ENCODE measurements at places on chromosomes 13 and 19.

GRCh38 chr19:29098863-29099481 lies 114.0 kb downstream of the UQCRFS1 start:
- no peak for DNase-seq

DNA sequence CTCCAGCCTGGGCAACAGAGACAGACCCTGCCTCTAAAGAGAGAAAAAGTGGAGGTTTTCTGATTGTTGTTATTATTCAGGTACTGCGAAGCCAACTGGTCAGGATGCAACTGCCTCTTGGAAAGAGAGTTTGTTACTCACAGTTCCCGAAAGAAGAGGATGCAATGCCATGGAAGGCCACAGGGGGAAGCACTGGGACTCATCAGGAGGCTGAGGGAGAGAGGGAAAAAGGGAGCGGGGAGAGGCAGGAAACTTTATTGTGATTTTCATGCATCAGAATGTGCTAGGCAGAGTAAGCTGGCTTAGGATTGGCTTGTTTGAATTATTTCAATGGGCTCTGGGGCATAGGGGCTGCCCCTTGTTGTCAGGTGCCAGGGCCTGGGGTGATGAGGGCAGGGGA lies 27.6 kb downstream of the MYO9B start:
- DNase-seq, result no peak

- no peak for DNase-seq
Measured at GRCh38 chr19:16477311-16477710, 5.5 kb upstream of the EPS15L1 start.

GRCh38 chr13:100809129-100809390 lies 134.5 kb upstream of the TMTC4 start:
- no peak for DNase-seq

DNA sequence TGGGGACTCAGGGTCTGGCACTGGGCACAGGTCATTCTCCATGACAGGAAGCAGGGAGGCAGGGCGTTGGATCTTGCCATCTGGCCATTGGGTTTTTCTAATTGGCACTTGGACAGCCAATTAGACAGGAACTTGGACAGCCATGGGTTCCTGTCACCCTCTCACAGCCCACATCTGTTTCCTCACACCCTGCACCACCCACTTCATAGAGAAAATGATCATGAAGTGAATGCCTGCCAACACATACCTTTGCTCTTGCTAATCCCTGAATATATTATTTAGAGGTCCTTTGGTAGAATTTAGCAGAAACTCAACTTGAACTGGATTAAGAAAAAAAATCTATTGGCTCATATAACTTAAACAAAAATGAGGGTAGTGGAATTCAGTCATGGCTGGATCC lies 4.9 kb upstream of the OLFM2 start:
- no peak for DNase-seq

GRCh38 chr13:27310946-27311345 lies 40.3 kb downstream of the RASL11A start:
- no peak for DNase-seq

DNA sequence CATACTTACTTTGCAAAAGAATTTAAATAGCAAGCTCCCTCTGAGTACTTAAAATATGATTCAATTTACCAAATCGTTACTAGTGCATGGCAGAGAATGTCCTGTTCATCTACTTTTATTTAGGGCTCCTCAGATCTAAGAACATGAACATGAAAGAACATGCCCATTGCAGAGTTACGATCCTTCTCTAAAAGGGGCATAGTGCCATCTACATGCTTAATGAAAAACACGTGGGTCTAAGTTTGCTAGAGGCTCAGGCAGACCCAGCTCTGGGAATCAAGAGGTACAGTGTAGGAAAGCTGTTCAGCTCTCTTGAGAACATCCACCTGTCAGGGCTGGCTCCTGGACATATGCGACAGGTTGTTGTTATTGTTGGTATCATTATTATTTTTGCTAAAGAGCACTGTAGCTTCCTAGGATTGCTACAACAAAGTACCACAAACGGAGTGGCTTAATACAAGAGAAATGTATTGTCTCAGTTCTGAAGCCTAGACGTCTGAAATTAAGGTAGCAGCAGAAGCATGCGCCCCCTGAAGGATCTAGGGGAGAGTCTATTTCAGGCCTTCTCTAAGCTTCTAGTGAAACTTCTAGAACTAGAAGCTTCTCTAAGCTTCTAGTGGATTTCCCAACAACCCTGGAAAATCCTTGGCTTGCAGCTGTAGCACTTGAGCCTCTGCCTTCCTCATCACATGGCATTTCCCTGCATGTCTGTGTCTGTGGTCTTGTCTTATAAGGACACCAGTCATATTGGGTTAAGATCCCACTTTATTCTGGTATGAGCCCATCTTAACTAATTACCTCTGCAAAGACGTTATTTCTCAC lies 133.9 kb downstream of the DCT start:
- peak; percentile 74 for DNase-seq

- DNase-seq, result no peak
Measured at GRCh38 chr13:107459430-107459829, 755.9 kb downstream of the LIG4 start.

- no peak for DNase-seq
Measured at GRCh38 chr19:48192750-48193149, 22.3 kb downstream of the ZSWIM9 start.

- DNase-seq, result no peak
Measured at GRCh38 chr19:13284929-13285928, 135.0 kb downstream of the IER2 start.

- no peak for DNase-seq
Measured at GRCh38 chr13:113315992-113316391, 19.0 kb downstream of the LAMP1 start.

GRCh38 chr19:50801107-50801506 lies 10.9 kb downstream of the ACP4 start:
- no peak for DNase-seq

- no peak for DNase-seq
Measured at GRCh38 chr13:42086582-42086981, 38.1 kb downstream of the DGKH start.

GRCh38 chr19:48745208-48745995 lies 1.3 kb downstream of the IZUMO1 start:
- no peak for DNase-seq

- DNase-seq, result no peak
Measured at GRCh38 chr13:25988661-25989060, 63.2 kb downstream of the SHISA2 start.

GRCh38 chr19:16274447-16274846 lies 50.2 kb upstream of the KLF2 start:
- no peak for DNase-seq

DNA sequence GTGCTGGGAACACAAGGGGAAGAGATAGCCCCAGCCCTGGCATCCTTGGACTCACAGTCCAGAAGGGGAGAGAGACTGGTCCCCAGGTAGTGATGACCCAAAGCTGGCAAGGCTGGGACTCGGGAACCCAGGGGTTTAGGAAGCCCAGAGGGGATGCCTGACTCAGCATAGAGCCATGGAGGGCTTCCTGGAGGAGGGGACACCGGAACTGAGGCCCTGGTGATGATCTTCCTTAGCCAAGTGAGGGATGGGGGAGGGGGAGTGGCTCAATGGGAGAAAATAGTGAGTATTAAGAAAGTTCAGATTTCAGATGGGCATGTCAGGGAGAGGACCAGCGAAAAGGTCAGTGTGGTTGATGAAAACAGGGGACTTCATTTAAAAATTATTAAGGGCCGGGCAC lies 26.8 kb downstream of the EXOC3L2 start:
- DNase-seq, result no peak

DNA sequence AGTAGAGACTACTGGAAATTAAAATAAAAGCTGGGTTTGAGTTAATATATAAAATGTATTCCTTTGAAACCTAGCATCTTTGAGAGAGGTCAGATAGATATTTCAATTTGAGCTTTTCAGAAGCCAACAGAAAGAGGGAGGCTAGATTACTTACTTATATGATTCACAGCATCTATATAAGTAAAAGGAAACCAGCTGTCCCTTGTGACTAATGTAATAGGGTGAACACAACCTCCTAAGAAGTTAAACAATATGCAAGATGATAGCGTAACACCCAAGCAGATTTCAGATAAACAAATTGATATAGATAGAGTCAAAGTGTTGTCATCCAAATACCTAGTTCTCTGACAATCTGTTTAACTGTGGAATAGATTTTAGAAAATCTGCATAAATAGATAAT lies 393.5 kb upstream of the GPC6 start:
- DNase-seq, result peak; percentile 9

All from NCI-H187 treated with DMSO at 0.1 percent for 48 hours (cell line).